ENCODE measurements at places on chromosomes 5 and 9.

DNA sequence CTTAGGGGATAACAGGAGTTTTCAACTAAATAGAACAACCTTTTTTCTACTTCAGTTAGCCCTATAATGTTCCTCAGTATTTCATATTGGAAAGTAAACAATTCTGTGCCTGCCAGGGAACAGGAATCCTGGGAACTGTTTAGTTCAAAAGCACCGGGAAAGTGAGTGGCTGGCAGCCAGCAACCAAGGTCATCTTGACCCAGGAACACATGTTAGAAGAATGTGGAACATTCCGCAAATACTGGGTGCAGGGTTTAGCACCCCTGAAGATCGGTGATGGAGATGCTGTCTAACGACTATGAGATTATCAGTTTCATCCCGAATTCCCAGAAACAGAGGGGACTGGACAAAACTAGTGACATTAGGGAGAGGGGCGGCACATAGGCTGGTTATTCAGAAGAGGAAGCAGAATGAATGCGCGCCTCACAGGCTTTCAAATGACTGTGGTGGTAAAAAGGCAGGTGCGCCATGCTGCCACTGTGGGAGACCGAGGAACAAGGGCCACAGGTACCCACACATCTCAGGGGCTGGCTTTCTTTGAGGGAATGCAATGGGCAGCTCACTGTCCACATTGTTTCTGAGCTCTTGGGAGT lies 51.2 kb downstream of the IPPK start:
- no peak for DNase-seq

DNA sequence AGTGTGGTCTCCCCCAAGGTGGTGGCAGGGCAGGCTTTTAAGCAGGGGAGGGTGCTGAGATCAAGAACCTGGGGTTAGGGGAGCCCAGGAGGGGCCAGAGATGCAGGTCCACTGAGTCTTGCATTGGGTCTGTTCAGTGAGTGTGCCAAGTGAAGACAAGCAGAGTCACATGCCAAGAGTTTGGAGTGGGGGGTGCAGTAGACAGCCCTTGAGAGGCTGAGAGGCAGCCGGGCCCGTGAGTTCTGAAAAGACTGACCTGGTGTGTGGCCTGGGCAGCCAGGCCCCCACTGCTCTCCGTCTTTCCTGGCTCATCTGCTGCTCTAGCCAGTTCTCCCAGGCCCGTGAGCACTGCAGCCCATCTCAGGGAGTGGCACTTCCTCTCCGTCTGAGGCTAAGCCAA lies 120.0 kb downstream of the DAB2IP start:
- DNase-seq = no peak

- peak; percentile 21 for DNase-seq
These were observed 613 bp downstream of the ZBTB5 start for GRCh38 chr9:37464426-37465248.

- DNase-seq = no peak
These were observed 37.9 kb upstream of the GABRP start for GRCh38 chr5:170745481-170746071.

- DNase-seq = no peak
These were observed 121.8 kb upstream of the CNTLN start for GRCh38 chr9:17013010-17013409.

DNA sequence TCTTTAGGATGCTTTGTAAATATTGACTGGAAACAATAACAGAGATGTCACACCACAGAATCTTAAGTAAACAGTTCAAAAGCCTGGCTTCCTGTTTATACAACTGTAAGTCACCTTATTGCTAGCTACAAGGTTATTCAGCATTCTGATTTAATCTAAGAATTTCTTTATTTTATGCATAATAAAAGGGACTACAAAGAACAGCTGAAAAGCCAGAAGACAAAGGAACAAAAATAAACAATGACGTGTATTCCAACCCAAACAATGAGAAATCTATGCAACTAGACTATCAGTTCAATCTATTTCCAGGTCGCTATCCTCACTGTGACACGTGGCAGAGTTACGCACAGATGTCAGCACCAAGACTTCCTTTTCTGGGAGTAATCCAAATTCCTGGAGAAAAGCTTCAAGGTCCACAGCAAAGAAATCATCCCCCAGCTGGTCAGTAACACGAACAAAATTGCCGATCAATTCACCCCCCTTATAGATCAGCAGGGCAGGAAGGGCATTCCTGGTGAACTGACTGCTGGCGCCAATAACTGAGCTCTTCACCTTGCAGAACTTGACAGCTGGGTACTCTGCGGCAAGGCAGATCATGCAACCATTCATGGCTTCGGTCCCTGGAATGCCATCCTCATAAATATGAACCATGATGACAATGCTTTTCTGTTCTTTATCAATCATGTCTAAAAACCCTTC lies 8.4 kb downstream of the PDCL start:
- no peak for DNase-seq

GRCh38 chr9:126528111-126528510 lies 85.6 kb upstream of the LMX1B start:
- DNase-seq = no peak

DNA sequence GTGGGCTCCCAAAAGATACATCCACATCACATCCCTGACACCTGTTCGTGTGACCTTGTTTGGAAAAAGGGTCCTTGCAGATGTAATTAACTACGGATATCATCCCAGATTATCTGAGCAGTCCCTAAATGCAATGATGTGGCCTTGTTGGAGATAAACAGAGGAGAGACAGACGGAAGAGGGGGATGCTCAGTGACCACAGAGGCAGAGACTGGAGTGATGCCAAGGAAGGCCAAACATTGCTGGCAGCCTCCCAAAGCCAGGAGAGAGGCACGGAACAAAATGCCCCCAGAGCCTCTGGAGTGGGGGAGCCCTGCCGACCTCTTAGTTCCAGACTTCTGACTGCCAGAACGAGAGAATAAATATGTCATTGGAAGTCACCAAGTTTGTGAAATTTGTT lies 15.0 kb upstream of the VAV2 start:
- no peak for DNase-seq

DNA sequence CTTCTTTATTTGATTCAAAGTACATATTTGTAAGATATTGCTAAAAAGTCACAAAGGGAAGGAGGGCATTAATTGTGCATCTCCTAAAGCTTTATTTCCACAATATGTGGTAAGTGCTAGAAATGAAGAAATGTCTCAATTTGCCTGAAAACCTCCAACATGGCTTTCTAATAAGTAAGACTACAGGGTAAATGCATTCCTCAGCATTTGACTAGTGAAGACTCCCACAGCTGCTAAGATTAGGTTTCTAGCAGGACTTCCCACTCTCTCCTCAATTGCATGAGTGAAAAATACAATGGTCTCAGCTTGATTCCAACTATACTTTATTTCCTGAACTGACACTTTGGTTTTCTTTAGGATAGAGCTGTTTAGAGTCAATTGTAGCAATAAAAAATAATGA lies 162.1 kb downstream of the ELAVL2 start:
- no peak for DNase-seq

DNA sequence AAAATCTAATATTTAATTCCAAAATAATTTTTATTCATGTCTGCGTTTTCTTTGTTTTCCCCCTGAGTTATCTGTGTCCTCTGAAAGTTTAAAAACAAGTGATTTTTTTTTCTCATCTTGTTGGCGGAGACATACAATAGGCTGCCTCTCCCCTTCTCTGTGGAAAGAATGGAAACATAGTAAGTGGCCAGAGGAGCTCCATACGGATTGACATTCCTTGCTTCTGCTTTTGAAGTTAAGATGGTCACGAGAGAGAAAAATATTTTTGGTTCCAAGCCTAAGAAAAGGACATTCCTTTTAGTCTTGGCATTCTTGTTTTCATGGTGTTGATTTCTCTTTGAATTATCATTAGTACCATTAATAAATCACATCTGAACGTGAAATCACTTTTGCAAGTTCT lies 28.3 kb downstream of the ZNF462 start:
- no peak for DNase-seq

DNA sequence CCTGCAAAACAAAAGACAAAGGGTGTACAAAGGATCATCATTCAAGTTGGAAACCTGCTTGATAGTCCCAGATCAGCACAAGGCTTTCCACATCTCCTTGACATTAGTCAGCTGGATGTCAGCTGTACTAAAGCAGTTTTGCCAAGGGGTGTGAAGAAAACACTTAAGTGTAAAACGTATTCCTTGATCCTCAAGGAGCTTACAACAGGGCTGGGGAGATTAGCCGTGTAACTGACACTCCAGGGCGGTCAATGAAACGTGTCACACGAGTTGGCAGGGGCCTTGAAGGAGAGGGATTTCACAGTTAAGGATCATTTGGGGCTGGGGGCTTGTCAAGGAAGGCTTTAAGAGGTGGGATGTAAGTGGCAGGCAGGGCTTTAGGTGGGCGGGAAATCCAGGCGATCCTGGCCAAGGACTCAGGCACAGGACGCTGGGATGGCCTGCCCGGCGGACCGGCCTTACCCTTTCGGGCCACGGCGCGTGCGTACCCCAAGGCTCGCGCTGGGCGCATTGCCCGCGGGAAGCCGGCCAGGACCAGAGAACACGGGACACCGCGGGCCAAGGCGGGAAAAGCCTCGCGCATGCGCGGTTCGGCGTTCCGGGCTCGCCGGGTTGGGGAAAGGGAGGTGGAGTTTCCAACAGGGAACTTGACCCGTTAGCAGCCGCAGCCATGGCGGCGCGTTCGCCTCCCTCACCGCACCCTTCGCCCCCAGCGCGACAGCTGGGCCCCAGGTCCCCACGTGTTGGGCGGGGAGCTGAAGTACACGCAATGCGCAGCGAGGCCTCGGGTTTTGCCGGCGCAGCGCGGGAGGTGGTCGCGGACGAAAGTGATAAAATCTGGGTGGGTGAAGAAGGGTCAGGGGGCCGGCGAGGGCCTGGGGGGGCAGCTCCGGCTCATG lies at the start of gene CNTLN:
Gene CNTLN (plus strand): TSS at position 645 of the 899 bp plus-strand sequence. CDS start 26 bp downstream, at position 671.
- peak; percentile 37 for DNase-seq

DNA sequence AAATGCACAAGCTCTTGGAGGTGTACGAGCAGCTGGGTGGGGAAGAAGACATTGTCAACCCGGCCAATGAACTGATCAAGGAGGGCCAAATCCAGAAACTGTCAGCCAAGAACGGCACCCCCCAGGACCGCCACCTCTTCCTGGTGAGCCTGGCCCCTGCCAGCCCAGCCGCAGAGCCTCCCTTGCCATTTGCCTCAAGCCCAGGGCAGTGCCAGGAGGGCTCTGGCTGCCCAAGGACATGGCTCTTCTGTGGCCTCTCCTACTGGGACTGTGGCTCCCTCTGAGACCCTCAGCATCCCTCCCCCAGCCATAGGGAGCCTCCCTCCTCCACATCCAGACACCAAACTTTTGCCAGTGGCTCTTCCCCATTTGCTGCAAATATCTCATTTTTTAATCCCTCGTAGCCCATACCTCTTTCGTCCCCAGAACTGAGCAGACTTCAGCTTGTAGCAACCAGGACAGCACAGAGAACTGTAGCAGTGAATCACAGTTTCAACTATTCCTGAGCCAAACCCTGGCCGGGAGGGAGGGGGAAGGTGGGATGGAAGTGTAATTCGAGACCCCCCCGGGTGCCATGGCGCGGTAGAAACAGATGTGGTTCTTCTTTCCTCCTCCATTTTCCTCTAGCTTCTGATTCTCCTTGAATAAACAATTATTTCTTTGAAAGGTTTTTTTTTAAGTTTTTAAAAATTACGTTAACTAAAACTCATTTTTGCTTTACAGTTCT lies 44.5 kb upstream of the SUSD3 start:
- no peak for DNase-seq

- DNase-seq = no peak
These were observed 225.9 kb downstream of the RFX3 start for GRCh38 chr9:3299872-3300271.

DNA sequence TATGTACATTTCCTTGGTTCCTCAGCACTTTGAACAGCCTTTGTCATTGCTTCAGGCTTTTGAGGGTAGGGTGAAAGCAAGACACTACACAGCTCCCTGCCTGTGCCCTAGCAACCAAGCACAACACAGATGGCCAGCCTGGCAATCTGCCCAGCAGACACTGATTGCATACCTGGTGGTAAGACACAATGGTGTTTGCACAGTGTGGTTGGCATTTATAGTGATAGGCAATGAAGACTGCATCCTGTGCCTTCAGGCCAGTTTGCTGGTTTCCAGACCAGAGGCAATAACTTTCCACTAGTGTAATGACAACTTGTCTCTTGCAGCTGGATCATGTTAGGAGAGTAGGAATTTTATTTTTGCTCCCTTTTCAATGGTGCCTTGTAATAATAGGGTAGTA lies 144.5 kb upstream of the TNC start:
- no peak for DNase-seq

- no peak for DNase-seq
These were observed 9.2 kb upstream of the ESM1 start for GRCh38 chr5:54994628-54995027.
